ENCODE measurements at places on chromosomes 5 and 9.
A peak's percentile ranks its signal among the peaks of the same experiment; 100 is the strongest.

GRCh38 chr9:22215521-22215920 lies 206.4 kb upstream of the CDKN2B start:
- DNase-seq = no peak

DNA sequence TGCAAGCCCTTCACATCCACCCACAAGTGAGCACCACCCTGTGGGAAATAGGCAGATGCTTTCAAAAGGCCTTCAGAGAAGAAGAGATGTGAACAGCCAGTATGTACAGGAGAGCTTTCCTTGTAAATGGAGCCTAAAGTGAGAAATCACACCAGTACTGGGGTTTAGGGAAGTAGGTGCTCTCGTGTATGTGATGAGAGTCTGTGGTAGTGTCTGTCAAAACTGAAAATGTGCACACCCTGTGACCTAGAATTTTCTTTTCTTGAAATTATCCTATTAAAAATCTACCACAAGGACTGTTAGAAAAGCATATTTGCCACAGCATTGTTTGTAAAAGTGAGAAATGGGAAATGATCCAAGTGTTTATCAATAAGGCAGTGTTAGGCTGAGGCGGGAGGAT lies 16.6 kb downstream of the OTULINL start:
- DNase-seq = no peak

GRCh38 chr9:122374885-122375420 lies 4.1 kb downstream of the PTGS1 start:
- no peak for DNase-seq

DNA sequence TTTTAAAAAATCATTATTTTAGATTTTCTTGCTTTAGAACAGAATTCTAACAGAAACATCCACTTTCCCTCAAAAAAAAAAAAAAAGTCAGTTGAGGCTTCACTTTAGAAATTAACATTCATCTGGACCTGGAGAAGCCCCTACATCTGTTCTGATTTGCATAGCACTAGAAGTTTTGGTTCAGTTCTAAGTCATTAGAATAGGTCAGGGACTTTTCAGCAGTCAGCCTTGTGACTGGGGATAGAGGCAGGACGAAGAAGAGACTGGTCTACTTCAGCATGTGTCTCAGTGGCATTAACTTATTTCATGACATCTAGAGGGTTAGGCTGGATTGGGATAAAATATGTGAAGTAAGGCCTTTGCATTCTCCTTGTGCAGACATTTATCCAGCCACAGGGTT lies 215.8 kb upstream of the DAB2 start:
- DNase-seq = no peak

GRCh38 chr5:135990528-135991255 lies 35.9 kb upstream of the LECT2 start:
- DNase-seq = no peak

DNA sequence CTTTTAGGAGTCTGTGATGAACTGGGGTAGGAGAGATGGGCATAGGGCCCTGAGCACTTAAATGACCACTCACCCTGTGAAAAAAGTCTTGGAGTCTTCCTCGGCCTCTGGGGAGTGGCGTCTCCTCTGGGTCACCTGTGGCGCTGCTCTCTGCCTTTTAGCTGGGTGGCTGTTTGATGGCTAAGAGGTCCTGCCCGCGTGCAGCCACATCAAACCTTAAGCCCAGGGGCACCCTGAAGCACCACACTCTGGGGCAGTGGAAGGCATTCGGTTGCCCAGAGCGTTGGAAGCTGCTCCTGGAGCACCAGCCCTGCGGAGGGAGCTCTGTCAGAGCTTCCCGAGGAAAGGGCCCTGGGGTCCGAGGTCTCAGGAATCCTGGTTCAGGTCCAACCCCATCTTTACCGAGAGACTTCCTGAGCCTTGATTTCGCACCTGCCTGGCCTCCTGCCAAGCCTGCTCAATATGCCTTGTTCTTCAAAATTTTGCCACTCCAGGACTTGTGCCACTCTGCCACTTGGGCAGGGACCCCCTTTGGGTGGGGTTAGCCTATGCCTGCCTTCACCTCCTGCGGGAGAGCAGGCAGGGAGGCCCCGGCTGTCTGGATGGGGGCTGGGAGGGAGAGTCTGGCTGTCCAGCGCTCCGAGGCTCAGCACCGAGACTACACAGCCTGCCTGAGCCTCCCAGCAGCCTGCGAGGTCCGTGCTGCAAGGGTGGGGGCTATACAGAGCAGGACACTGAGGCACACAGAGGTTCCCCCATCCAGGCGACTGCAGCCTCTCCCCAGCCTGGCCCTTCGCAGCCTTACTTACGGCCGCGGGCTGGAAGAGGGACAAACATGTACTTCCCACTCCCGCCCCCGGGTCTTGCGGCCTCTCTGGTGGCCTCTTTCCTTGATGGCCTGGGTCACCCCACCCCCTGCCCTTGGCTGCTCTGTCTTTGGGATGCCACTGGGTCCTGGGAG lies 63.4 kb upstream of the RNU6ATAC start:
- no peak for DNase-seq

DNA sequence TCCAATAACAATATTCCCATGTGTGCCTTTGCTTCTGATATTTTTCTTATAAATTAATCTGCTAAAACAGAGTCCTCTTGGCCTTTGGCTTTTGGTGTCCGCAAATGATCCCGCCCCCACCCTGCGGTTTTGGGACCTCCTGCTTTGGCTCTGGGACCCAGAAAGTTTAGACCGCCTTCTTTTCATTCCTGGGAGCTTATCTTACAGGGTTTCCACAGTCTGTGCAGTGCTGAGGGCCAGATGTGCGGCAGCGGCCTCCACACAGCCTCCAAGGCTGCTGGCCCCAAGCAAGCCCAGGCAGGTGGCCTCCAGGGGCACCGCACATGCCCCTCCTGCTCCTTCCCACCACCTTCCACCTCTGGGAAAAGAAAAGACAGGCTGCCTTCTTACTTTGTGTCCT lies 191.5 kb downstream of the ERCC6L2 start:
- DNase-seq = no peak

GRCh38 chr5:74311961-74312360 lies 328.6 kb downstream of the ENC1 start:
- no peak for DNase-seq

DNA sequence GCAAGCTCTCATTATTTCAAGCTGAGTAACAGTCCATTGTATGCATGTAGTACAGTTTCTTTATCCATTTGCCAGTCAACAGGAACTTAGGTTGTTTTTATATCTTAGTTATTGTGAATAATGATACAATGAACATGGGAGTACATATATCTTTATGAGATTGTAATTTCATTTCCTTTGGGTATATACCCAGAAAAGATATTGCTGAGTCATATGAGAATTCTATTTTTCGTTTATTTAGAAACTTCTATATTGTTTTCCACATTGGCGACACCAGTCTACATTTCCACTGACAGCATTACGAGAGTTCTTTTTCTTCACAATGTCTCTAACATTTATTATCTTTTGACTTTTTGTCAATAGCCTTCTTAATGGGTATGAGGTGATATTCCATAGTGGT lies 477.8 kb upstream of the PAPPA start:
- DNase-seq = no peak

DNA sequence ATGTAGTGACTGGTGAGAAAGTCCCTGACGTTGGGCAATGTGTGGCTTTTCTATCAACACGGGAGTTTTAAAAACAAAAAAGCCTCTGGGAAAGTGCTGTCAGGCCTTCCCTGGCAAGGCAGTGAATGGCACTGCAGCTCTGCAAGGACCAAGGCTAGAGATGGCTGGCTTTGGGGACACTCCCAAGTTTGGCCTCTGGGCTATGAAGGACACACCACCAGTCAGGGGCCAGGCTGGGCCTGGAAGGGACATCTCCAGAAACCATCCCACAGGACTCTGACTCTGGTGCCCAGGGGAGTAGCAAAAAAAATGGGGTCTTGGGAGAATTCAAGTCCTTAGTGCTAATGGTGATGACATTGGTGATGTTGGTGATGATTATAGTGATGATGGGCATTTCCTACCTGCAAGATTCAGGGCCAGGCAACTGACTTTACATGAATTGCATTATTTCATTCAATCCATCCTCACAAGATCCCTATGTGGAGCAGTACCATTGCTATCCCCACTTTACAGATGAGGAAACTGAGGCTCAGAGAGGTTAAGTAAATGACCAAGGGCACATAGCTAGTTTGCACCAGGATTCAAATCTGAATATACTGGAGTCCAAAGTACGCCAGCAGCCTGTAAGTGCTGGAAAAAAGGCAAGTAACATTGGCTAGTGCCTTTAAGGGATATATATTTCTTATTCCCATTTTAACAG lies 2.6 kb upstream of the PPARGC1B start:
- no peak for DNase-seq

GRCh38 chr5:172905346-172906140 lies 53.7 kb upstream of the RPL26L1 start:
- DNase-seq = no peak

DNA sequence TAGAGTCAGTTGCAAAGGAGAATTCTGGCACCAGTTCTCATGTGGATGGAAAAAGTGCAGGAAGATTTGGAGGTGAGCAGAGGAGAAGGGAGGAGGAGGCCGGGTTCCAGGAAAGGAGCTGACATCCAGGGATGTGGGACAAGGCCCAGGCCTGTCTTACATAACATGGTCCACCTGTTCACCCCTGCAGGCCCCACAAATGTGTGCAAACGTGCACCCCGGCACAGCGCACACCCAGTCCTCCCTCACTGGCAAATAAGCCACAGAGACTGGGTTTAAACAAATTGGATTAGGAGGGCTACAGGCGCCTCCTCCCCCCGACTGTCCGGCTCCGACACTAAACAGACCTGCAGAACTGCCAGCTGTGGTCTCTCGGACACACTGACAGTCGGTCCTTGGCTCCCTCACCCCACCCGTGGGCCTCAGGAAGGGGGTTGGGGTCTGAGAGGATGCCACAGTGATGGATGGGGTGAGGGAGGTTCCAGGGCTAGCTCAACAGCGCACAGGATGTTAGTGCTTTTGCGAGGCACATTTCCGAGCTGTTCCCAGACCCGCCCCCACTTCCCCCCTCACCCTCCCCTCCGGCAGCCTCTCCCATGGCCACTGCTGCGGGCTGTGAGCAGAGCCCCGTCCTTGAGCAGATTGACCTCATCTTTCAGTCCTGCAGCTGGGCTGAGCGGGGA lies 43.4 kb upstream of the IL17B start:
- no peak for DNase-seq

DNA sequence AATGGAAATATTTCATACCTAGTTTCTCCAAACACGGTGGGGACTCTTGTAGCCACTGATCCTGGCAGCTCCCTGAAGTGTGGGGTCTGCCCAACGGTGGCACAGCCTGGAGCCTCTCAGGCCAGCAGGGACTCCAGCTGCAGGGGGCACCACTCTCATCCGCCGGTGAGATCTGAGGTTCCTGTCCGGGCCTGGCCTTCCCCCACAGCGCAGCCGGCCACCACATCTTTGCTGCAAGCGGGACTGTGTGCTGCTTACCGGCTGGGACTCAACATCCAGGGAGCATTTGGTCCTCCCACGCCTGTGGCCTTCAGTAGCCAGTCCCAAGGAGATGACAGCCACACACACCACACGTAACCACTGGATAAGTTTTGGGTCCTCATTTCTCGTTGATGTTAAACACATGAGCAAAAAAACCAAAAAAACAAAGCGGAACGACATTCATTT lies 7.7 kb upstream of the NKX2-5 start:
- no peak for DNase-seq

GRCh38 chr5:55855509-55855908 lies 4.4 kb downstream of the IL31RA start:
- DNase-seq = no peak

DNA sequence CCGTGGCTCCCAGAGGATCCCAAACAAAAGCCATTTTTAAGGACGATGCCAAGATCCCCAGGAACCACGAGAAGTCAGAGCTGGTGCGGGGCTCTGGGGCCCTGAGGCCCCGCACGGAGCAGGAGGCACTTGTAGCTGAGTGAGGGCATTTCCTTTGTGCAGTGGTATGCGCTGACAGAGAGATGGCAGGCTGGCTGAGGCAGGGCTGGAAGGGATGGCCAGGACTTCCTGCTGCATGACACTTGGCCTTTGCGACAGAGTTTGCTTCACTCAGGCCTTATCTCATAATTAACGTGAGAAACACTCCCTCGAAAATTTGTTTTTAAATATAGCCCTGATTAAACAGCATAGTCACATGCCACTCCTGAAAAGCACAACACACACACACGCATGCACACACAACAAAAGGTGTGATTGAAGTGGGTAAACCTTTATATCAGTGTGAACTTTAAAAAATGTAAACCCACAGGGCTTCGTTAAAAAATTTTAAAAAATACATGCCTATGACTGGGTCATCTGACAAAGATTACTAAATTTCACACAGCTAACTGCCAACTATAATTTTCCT lies 536.6 kb downstream of the PDE4D start:
- no peak for DNase-seq

GRCh38 chr5:132069561-132069960 lies 4.0 kb upstream of the CSF2 start:
- no peak for DNase-seq

- peak; percentile 6 for DNase-seq
Measured at GRCh38 chr5:118354797-118355196, 633.5 kb downstream of the DTWD2 start.

GRCh38 chr5:140556438-140556837 lies 835 bp downstream of the SRA1 start:
- DNase-seq = no peak

DNA sequence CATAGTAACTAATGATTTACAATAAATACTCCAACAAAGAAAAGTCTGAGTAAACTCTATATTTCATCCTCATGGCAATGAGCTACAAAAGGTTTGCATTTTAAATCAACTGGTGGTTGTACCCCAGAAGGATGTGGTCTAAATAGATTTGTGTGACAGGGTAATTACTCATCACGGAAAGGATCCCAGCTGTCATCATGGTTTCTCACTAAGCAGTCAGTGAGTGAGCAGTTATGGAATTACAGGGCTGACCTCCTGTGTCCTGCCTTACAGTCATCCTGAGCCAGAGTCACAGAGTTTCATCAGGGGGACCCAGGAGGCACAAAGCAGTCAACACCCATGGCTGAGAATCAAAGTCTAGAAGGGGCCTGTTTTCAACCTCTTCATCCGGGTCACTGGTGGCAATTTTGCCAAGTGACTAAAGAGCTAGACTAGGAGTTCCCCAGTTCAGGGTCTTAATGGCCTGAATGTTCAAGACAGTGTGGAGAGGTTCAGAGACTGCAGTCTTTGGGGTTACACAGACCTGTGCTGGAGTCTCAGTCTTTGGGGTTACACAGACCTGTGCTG lies 210.7 kb upstream of the SLC24A2 start:
- DNase-seq = no peak
